ENCODE measurements at places on chromosomes 5 and 9. TPM values are rescaled to one million over a fixed set of nuclear protein-coding genes. Genes with fewer than 3 reads are reported as not detected.

DNA sequence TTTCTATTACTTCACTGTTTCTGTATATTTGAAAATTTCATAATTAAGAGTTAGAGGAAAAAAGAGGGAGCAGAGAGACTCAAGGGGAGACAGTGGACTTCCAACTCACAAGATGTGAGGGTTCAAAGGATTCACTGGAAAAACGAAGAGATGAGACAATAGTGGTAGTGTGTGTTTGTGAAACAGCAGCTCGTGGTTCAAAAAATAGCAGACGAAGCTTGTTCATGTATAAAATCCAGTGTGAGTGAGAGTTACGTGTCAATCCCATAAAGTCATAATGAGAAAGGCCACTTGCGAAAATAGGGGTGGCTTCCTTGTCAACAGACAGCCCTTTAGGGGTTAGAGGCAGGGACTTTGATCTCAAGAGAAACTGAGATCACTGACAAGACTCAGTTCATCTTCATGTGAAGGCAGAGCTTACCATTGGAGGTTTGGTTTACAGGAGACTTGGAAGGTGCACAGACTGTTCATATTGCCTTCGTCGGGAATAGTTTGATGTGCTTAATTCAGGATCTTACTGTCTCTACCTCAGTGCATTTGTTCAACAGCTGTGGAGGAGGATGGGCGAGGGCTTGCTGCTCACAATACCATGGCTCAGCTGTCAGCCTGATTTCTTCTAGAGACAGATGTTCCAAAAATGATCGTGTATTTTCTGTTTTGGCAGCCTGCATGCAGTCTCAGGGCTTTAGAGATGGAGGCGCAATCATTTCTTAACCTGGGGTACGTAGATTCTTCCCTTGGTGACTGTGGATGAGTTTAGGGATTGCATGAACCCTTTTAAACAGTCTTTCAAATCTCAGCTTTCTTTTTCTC lies 105.7 kb upstream of the KLF9 start:
- H3K27me3 ChIP-seq = no peaks in the 10 kb centered on the region
- H3K4me1 ChIP-seq = no peaks in the 10 kb centered on the region
- H3K36me3 ChIP-seq = no peaks in the 10 kb centered on the region
- DNase-seq = no peak
- no peak overlapping the region for H3K27ac ChIP-seq

DNA sequence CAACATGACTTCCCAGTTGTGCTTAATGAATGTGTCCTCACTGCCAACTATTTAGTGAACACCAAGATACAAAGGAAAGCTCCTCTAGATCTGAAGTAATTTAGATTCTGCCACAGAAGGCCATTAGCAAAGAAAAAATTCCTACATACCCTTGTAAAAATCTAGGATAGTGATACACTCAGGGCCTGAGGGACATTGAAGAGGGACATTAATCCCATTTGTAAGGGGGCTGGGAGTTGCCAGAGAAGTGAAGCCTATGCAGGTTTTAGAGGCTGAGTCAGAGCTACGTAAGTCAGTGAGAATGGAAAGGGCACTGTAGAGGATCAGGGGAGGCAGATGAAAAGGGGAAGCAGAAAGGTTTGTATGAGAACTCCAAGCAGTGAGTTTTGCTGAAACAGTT lies 286.9 kb upstream of the TARS1 start:
- H3K27me3 ChIP-seq = no peaks in the 10 kb centered on the region
- peak; percentile 58 for DNase-seq
- H3K4me1 ChIP-seq = no peaks in the 10 kb centered on the region
- H3K4me3 ChIP-seq = no peak overlapping the region
- H3K27ac ChIP-seq = no peak overlapping the region

GRCh38 chr5:43514471-43514815 lies 505 bp downstream of the C5orf34 start:
- no peaks in the 10 kb centered on the region for H3K36me3 ChIP-seq
- peak overlapping the region; percentile 97 for H3K27ac ChIP-seq
- H3K27me3 ChIP-seq = no peaks in the 10 kb centered on the region
- peak; percentile 75 for DNase-seq
- H3K4me1 ChIP-seq = no peaks in the 10 kb centered on the region
- peak overlapping the region; percentile 75 for H3K4me3 ChIP-seq

- H3K36me3 ChIP-seq = no peaks in the 10 kb centered on the region
- H3K27me3 ChIP-seq = peaks cover 4% of the 10 kb centered on the region
- DNase-seq = no peak
- H3K4me3 ChIP-seq = no peak overlapping the region
- no peak overlapping the region for H3K27ac ChIP-seq
Observed at GRCh38 chr9:107394264-107394663, 95.3 kb downstream of the KLF4 start.

DNA sequence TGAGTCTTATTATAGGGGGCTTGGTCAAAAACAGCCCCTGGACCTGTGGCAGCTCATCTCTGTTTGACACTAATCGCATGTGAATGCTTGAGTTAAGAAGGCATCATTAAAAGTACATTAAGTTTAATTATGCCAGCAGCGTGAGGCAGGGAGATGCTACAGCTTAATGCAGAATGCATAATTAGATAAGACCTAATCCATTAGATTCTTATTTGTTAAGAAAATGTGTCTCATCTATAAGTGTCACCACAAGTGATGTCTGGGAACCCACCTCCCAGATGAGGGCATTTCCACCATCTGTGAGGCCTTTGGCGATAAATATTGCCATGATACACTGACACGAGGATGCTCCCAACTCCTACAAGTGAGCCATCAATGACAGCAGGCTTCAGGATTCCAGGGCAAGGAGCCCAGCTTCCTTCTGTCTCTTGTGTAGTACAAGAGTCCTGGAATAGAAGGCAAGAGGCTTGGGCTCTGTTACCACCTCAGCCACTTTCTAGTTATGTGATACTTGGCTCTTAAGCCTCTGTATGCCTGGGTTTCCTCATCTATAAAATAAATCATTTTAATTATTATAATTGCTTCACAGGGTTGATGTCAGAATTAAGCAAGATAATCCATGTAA lies 202.7 kb downstream of the FAM114A2 start:
- H3K4me3 ChIP-seq = no peak overlapping the region
- no peak overlapping the region for H3K27ac ChIP-seq
- H3K4me1 ChIP-seq = no peaks in the 10 kb centered on the region
- no peaks in the 10 kb centered on the region for H3K36me3 ChIP-seq
- no peak for DNase-seq

DNA sequence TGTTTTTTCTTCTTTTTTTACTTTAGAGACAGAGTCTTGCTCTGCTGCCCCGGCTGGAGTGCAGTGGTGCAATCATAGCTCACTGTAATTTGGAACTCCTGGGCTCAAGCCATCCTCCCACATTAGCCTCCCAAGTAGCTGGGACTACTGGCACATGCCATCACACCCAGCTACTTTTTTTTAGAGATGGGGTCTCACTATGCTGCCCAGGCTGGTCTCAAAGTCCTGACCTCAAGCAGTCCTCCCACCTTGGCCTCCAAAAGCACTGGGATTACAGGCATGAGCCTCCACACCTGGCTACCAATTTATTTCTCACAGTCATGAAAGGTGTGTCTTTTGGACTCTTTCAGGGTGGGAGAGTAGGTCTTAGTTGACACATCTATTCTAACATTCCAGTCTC lies 83.0 kb upstream of the FAM120A start:
- no peaks in the 10 kb centered on the region for H3K27me3 ChIP-seq
- H3K4me1 ChIP-seq = no peaks in the 10 kb centered on the region
- no peaks in the 10 kb centered on the region for H3K36me3 ChIP-seq
- no peak overlapping the region for H3K4me3 ChIP-seq
- DNase-seq = no peak
- no peak overlapping the region for H3K27ac ChIP-seq

GRCh38 chr9:122058051-122058450 lies 35.1 kb downstream of the TTLL11 start:
- no peak for DNase-seq
- H3K4me3 ChIP-seq = no peak overlapping the region
- no peak overlapping the region for H3K27ac ChIP-seq
- H3K4me1 ChIP-seq = no peaks in the 10 kb centered on the region
- H3K27me3 ChIP-seq = no peaks in the 10 kb centered on the region
- no peaks in the 10 kb centered on the region for H3K36me3 ChIP-seq

DNA sequence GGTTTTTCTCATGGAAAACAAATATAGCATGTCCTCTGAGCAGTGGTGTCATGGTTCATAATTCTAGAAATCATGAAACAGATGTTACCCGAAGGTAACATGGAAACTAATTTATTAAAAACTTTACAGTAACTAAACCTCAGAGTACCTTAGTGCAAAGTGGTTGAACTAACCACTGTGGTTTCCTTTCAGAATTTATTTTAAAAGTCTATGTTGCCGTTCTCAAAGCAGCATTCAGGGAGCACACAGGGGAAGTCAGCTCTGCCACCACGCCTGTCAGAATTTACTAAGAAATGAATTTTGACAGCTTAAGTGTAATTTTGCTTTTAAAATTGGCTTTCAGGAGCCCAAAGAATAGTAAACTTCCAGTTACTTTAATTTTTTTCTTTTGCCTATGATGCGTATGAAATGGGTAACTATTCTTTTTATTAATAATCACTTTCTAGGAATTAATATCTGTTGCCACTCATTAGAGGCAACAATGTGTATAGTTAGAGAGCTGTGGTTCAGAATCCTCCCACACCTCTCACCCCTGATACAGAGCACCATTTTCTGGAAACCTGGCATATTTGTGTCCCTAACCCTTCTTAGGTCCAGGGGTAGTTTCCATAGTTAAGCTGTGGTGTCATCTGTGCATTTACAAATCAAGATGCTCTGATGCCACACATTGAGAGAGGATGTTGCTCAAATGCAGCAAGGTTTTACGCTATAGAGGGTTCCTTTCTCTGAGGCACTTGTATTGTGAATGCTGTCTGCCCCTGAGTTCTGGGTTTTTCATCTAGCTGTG lies 202.6 kb downstream of the ZSWIM6 start:
- no peaks in the 10 kb centered on the region for H3K27me3 ChIP-seq
- no peak overlapping the region for H3K4me3 ChIP-seq
- no peaks in the 10 kb centered on the region for H3K4me1 ChIP-seq

DNA sequence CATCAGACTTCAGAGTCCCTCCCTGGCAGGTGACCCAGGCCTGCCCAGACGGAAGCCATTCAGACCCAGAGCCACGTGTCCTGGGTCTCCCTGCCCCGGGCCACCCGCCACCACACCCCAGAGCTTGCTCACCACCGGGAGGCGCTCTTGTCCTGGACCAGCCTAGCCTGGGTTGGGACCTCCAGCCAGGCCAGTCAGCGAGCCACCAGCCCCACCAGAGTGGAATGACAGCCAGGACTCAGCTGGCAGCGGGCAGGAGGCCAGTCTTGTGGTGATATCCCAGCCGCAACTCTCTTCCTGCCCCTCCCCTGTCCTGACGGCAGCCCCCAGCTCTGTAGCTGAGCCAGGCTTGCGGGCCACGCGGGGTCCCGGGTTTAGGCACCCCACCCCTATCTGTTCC lies 1.7 kb upstream of the PTGDS start:
- H3K4me1 ChIP-seq = no peaks in the 10 kb centered on the region
- H3K36me3 ChIP-seq = no peaks in the 10 kb centered on the region
- no peak overlapping the region for H3K27ac ChIP-seq
- H3K27me3 ChIP-seq = peaks cover 4% of the 10 kb centered on the region

- H3K4me3 ChIP-seq = no peak overlapping the region
- DNase-seq = peak; percentile 46
- peaks cover 13% of the 10 kb centered on the region for H3K4me1 ChIP-seq
- no peaks in the 10 kb centered on the region for H3K27me3 ChIP-seq
- no peaks in the 10 kb centered on the region for H3K36me3 ChIP-seq
Observed at GRCh38 chr9:20358207-20358606, 264.1 kb downstream of the MLLT3 start.

Gene LIX1
- polyA plus RNA-seq = not detected

Gene HAVCR2
- polyA plus RNA-seq = 0.41 TPM

Gene ARHGEF37
- polyA plus RNA-seq = 0.38 TPM

Gene NSG2
- not detected for polyA plus RNA-seq

Gene SLC28A3
- 0.75 TPM for polyA plus RNA-seq

Gene LRRC26
- not detected for polyA plus RNA-seq

Gene RASGEF1C
- 0.03 TPM for polyA plus RNA-seq

Gene SLC34A1
- polyA plus RNA-seq = not detected

Gene AQP3
- polyA plus RNA-seq = 3.2 TPM

Gene ANKRD20A1
- 0.02 TPM for polyA plus RNA-seq
